Stimulated activated CD4-positive, alpha-beta T cell treated with anti-CD3 and anti-CD28 coated beads, Interleukin-12 subunit alpha, Interleukin-12 subunit beta, amount 100 ng/mL, for 24 hours (primary cell): ENCODE measurements at places on chromosomes 2 and 18.
A peak's percentile ranks its signal among the peaks of the same experiment; 100 is the strongest.

- DNase-seq = peak; percentile 5
Observed at GRCh38 chr18:62637807-62638687, 77.3 kb upstream of the PHLPP1 start.

DNA sequence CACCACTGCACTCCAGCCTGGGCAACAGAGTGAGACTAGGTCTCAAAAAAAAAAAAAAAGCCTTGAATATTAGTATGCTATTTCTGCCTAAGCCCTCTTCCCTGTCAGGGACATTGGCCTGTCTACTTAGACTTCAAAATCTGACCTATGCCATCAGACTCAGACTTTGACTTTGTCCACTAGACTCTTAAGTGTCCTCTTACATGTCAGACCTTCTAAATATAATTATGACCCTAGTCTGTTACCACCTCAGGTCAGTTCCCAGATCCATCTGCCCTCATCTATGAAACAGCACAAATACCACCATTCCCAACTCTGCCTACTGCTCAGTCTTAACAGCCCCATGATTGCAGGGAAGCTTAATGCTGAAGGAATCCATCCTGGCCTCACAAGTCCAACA lies 244.6 kb downstream of the ZEB2 start:
- no peak for DNase-seq

- DNase-seq = no peak
Observed at GRCh38 chr2:104866883-104867812, 13.2 kb downstream of the POU3F3 start.

GRCh38 chr2:28488083-28488830 lies 7.6 kb upstream of the PLB1 start:
- DNase-seq = no peak

GRCh38 chr18:80006724-80007123 lies 18.4 kb upstream of the TXNL4A start:
- DNase-seq = no peak

- DNase-seq = no peak
Observed at GRCh38 chr2:55395724-55396605, 23.7 kb downstream of the CCDC88A start.

- no peak for DNase-seq
Observed at GRCh38 chr18:22912835-22913234, 20.3 kb upstream of the RBBP8 start.

DNA sequence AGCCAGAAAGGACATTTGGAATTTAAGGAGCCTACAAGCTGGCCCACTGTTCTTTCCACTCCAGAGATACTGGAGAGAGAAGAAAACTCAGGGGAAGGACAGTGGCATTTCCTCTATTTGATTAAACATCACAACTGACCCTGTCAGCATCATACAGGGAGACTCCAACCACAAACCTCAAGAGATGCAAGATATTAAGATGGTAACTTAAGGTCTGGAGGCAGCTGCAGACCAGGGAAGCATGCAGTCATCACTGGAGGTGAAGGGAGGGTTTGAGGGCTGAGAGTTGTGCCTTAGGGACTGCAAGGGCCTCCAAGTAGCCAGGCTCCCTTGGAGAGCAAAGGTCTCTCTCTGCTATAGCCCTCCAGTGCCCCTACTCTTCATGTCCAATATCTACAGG lies 67.4 kb downstream of the RNF152 start:
- DNase-seq = no peak

DNA sequence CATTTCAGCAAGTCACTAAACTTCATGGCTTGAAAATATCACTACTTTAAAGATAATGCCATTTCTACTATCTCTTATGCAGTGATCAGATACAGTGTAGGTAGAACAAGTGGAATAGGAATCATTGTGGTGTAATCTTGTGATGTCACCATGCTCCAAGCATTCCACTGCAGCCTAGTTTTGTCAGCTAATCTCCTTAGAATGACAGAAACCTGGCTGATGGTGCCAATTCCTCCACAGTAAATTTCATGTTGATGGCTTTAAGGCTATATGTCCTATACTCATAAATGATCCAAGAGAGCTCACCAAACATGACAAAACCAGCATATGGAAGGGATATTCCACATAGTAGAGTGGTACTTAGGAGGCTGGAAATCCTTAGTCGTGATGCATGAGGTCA lies 184.9 kb downstream of the PDE1A start:
- no peak for DNase-seq

DNA sequence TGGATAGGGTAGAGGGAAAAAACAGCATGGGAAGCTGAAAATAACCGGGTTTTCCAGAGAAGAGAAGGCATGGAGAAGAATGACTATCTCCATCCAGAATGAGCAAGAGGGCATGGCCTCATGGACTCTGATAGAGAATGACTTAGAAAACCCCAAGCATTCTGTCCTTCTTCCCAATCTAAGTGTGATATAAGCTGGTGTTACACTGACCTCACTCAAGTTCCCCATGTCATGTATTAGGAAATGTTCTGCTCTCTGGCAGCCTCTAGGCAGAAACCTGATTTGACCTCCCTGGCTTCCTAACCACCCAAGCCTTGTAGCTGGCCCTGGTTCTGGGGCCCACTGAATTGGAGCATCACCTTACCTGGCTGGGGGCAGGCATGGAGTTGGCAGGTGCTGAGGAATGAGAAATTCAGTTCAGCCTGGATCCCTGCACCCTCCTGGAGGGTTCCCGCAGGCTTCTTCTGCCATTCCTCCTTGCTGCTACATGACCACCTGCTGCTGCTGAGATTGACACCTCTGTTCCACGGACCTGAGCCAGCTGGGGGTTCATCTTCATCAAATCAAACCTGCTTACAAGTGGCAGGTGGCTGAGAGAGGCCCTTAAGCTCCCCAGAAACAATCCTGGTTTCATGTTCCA lies 5.2 kb upstream of the SIGLEC15 start:
- no peak for DNase-seq
